ENCODE measurements at places on chromosomes 2 and 18.
A peak's percentile ranks its signal among the peaks of the same experiment; 100 is the strongest.

- no peak for DNase-seq
Measured at GRCh38 chr2:62724106-62724505, 18.6 kb downstream of the EHBP1 start.

DNA sequence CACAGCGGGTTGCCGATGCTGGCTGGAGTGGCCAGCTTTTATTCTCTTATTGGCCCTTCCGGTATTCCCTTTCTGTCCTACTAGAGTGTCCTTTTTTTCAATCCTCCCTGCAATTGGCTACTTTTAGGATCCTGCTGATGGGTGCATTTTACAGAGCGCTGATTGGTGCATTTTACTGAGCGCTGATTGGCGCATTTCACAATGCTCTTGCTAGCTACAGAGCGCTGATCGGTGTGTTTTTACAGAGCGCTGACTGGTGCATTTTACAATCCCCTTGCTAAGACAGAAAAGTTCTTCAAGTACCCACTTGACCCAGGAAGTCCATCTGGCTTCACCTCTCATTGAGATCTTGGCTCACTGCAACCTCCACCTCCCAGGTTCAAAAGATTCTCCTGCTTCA, 44.4 kb upstream of the SPRED2 start:
- no peak for DNase-seq

DNA sequence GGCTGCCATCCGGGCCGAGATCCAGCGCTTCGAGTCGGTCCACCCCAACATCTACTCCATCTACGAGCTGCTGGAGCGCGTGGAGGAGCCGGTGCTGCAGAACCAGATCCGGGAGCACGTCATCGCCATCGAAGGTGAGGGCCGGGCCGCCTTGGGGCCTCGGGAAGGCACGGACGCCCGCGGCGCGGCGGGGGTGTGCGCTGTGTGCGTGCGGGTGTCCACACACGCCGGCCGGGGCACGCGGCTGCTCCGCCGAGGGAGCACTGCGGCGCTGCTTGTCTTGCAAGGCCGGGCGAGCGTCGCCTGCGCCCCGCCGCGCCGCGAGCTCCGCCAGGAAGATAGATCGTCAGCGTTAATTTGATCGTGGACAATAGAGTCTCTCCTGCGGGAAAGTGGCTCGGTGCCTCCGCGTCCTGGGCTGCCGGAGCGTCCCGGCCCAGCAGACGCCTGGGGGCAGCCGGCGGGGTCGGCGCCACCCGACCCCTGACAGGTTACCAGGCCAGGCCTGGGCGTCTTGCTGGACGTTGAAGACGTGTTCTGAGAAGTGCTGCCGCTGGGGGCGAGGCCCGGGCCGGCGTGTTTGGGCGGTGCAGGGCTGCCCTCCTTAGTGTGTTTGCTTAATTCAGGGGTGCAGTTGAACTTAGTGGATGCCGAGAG, 1.0 kb downstream of the AGAP1 start:
- no peak for DNase-seq

DNA sequence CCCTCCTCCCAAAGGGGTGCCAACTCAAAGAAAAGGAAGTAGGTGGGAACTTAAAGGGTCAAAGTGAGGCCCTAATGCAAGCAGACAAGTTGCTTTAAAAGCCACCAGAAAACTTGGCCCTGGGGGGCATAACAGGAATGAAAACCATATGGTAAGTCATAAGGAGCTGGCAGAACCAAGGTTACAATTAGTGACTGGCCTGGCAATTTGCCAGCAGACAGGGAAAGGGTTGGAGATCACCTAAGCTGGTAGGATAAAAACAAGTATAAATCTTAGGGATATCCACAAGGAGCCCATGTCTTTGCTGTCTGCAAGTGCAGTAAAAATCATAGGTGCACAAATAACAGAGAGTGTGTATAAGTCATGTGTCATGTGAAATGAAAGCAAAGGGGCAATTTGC, 256.7 kb upstream of the LRRTM4 start:
- DNase-seq: no peak

DNA sequence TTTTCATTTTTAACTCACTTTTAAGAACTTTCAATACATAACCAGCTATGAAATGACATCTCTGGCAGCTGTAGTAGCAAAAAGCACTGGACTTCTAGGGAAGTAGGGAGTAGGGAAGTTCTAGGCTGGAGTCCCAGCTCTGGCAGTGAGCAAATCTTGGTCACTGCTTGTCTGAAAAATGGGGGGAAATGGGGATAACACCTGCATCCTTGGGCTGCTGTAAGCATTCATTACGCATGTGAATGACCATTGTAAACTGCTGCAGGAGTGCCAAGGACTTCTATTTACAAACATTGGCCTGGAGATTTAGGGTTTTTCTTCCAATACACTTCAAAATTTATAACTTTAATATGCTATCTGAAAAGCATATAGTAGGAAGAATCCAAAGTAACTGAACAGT, 972 bp upstream of the MPP4 start:
- DNase-seq: no peak

GRCh38 chr2:86476918-86477317, 35.7 kb downstream of the KDM3A start:
- no peak for DNase-seq

- DNase-seq: no peak
Measured at GRCh38 chr2:1091895-1092585, 141.4 kb downstream of the SNTG2 start.

- no peak for DNase-seq
Measured at GRCh38 chr2:27294928-27295327, 12.7 kb downstream of the TRIM54 start.

DNA sequence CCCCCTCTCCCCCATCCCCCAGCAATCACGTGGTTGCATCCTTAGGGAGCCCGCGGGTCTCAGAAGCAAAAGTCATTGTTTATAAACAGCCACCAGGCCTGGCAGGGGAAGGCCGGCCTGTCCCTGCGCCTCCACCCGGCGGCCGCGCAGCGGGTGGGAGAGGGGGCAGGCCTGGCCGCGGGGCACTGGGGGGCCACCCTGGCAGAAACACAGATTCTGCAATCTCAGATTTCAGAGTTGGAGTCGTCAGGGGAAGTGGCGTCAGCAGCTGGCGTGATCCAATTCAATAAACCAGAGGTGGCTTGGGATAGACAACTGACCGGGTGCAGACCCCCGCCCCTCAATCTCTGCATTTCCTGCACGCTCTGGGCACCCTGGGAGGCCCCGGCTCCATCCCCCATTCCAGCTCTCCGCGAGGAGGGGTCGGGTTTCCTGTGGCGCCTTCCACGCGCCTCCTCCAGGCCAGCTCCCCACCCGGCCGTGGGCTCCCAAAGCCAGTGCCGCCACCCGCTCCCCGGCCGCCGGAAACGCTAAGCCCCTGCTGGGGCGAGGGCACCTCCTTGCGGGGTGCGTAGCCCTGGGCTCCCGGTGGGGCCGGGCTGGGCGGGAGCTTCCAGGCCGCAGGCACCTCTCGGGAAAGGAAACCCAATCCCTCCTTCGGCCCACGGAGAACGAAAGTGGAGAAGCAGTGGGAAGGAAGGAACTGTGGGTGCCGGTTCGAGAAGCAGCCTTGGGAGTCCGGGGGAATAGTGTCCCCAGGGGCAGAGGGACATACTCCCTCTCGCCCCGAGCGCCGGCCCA, 1.1 kb downstream of the BIN1 start:
- no peak for DNase-seq

GRCh38 chr18:48546396-48546795, 7.6 kb downstream of the CTIF start:
- no peak for DNase-seq

- DNase-seq: no peak
Measured at GRCh38 chr2:240620859-240621258, 4.4 kb upstream of the GPR35 start.

GRCh38 chr2:28351621-28352020, 41.0 kb upstream of the FOSL2 start:
- DNase-seq: no peak

DNA sequence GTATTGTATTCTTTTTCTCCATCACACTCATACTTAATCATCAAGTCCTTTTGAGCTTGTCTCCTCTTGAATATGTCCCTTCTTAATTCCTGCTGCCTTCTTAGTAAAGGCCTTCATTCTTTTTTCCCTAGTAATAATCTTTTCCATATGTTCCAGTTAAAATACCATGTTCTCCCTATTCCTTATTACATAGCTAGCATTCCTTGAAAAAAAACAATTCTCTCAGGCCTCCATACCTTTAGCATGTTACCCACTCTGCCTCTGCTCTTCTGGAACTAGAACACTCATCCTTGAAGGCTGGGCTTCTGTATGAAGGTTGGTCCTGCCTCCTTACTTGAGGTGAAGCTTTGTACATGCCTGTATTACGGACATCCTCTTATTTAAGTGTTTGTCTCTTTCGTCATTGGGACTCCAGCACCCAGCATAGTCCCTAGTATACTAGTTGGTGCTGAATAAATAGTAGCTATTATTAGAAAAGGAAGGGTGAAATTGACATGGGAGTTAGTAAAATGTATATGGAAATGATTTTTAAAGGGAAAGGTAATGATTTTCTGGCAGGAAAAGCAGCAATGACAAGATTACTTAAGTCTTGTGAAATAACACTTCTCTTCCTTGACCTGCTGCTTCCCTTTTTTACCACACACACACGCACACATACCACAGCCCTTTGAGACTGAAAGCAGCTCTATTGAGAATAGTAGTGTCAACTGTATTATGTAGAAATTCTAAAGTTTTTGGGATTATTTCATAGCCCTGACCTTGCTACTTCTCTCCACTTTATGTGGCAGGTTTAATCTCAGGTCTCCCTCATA, 45.6 kb downstream of the REL start:
- DNase-seq: no peak

DNA sequence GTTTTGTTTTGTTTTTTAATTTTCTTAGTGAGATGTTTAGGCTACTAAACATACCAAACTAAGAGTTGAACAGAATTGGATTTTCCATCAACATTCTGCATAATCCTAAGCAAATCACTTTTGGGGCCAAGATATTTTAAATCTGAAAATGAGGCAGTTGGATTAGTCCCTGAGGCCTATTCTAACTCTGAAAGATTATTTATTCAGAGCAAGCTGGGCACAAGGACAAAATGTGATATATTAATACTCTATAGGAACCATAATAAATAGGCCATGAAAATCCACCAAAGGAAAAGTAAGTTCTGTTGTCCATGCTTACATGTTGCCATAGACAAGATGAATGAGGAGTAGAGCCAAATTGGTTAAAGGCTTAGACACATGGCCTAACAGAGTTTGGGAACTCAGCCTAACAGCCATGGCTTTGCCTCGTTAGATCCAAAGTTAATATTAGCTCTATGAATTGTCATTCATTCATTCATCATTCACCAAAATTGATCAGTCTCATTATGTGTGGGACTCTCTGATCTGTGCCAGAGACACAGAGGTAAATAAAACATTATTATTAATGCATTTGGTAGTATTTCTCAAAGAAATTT, 183.5 kb downstream of the SCG2 start:
- DNase-seq: no peak

- DNase-seq: peak; percentile 54
Measured at GRCh38 chr2:74835831-74836674, 2.1 kb downstream of the HK2 start.

- DNase-seq: no peak
Measured at GRCh38 chr18:49206717-49207116, 253.7 kb downstream of the DYM start.

DNA sequence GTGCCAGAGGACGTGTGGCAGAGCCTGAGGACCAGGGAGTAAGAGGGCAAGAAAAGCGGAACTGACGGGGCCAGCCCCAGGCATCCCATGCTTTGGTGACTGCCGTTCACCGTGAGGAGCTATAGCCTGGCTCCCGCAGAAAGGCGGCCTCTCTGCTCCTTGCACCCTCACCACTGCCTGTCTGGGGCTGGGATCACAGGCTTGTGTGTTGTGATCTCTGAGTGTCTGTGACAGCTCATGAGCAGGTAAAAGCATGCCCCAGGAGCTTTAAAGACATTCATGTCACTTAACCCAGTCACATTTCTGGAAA, 266.8 kb upstream of the RAB6C start:
- DNase-seq: no peak

GRCh38 chr2:171553858-171554257, 31.6 kb downstream of the CYBRD1 start:
- peak; percentile 44 for DNase-seq

- no peak for DNase-seq
Measured at GRCh38 chr2:99380376-99381010, 43.3 kb downstream of the EIF5B start.

GRCh38 chr2:177797808-177798207, 274.8 kb downstream of the PDE11A start:
- DNase-seq: no peak

GRCh38 chr2:217864963-217865772, 137.6 kb downstream of the TNS1 start:
- DNase-seq: no peak

DNA sequence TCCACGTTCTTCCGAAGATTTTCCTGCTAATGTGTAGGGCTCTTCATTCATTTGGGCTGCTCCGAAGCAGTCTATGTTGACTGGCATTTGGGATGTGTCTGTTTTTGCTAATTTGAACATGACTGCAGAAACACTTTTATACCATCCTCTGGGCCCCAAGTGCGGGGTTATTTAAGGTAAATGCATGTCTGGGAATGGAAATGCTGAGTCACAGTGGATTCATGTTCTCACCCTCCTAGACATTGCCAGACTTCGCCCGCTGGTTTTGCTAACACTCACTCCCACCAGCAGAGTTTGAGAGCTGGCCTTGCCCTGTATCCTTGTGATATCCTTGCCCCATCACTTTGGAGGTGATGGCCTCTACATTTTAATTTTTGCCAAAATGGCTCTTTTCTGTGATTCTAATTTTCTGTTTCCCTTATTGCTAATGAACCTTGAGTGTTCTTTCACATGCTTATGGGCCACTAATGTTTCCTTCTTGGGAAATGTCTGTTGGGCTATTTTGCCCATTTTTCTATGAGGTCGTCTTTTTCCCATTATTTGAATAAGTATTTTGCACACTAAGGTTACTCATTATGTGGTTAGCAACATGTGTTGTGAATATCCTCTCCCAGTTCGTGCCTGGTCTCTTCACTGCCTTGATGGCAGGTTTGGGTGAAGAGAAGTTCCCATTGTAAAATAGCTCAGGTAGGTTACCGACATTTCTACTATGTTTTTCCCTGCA, 204.1 kb downstream of the GLI2 start:
- no peak for DNase-seq

GRCh38 chr2:152222975-152223637, 47.5 kb upstream of the STAM2 start:
- DNase-seq: no peak

DNA sequence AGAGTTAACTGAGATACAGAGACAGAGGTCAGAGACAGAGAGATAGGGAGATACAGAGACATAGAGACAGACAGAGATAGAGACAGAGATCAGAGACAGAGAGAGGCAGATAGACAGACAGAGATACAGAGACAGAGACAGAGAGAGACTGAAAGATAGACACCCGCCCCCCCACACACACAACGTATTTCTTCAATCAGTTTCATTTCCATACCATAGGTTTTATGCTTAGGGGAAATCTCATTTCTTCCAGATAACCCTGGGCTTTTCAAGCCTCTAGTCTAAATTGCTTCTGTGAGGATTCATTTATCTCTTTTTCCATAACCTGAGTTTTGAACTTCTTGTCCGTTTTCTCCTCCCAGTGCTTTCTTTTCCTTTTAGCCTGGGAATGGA, 94.6 kb downstream of the CD8B2 start:
- no peak for DNase-seq

- no peak for DNase-seq
Measured at GRCh38 chr2:126614524-126615227, 41.3 kb upstream of the GYPC start.

All from CD4-positive, alpha-beta T cell treated with Interleukin-21 for 1 hour (primary cell).